Fibroblast of the conjunctiva (primary cell): ENCODE measurements at places on chromosomes 7 and 10.

GRCh38 chr7:48299580-48300169 lies 128.4 kb downstream of the ABCA13 start:
- peak; percentile 26 for DNase-seq

- DNase-seq = no peak
Observed at GRCh38 chr10:26095781-26096180, 120.8 kb upstream of the GAD2 start.

DNA sequence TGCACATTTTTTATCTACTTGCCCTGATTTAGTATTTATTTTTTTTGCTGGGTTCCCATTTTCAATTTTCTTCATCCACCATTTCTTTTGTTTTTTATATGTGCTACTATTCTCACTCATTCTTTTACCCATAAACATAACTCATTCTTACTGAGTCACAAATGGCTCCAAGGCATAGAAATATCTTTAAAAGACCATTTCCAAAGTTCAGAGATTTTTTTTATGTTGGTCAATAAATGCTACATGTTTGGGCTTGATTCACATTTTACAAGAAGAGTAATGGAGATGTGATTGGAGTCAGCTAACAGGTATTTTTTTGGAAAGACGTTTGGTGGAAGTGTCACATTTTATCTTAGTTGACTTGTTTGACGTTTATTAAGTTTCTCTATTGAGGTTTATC lies 1303.2 kb upstream of the LRRTM3 start:
- no peak for DNase-seq

DNA sequence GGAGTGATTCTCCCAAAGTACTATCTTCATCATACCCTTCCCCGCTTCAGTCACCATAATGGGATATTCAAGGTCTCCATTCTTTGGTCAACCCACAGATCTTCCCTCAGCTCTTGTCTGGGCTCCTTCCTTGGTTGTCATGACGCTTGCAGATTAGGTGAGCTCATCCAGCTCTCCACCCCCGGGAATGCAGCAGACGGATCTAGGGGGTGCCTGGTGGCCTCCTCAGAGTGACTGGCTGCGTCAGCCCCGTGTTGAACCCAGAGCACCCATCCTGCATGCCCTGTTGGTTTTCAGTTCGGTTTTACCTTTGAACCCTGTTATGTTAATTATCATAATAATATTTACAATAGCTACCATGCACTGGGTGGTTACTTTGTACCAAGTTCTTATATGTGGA lies 6.4 kb downstream of the NEURL1 start:
- no peak for DNase-seq

DNA sequence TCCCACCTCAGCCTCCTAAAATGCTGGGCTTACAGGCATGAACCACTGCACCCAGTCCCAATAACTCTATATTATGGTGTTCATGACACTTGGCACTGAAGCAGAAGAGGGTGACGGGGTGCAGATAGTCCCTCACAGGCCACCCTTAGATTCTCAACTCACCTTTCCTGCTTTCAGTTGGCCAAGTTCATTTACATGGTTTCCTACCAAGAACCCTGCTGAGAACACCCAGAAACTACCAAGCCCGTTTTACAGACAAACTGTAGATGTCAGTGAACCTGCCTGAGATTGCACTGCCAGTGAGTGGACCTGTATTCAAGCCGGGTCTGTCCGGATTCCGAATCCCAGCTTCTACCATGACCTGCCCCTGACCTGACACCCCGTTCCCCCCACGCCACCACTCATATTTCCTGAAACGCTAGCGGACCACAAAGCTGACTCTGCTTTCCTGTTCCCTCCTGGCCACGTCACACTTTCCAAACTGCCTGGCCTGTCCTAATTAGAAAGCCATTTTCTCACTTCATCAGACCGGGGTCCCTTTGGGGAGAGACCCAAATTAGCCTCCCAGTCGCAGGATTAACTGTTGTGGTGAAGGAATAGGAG lies 17.3 kb downstream of the GRID2IP start:
- no peak for DNase-seq

DNA sequence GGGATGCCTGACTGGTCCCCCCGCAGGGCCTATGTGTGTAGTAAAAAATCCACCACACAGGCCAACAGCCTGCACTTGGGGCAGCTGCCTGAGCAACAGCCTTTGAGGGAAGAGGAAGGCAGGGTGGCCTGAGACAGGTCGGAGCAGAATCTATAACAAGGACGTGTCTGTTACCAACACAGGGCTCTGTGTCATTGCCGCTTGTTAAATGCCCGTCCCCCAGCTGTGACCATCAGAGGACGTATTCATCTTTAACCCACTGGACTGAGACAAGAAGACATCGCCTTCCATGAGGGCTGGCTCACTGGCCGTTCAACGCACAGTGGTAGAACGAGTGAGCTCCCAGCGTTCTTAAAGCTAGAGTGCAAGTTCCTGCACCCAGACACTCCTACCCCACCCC lies 7.8 kb downstream of the PDIA4 start:
- no peak for DNase-seq

GRCh38 chr7:55350281-55350680 lies 14.9 kb upstream of the LANCL2 start:
- no peak for DNase-seq

GRCh38 chr10:111266165-111266564 lies 189.3 kb downstream of the ADRA2A start:
- DNase-seq = no peak

DNA sequence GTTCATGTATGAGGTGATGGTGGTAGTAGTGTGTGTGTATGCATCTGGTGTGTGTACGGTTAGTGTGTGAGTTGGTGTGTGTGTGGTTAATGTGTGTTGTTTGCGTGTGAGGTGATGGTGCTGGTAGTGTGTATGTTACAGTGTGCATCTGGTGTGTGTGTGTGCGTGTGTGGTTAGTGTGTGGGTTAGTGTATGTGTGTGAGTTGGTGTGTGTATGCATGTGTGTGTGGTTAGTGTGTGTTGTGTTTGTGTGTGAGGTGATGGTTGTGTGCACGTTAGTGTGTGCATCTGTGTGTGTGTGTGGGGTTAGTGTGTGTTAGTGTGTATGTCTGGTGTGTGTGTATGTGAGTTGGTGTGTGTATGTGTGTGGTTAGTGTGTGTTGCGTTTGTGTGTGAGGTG lies 153.0 kb downstream of the ACTR3B start:
- DNase-seq = no peak

GRCh38 chr7:134702366-134703240 lies 56.0 kb downstream of the BPGM start:
- no peak for DNase-seq

DNA sequence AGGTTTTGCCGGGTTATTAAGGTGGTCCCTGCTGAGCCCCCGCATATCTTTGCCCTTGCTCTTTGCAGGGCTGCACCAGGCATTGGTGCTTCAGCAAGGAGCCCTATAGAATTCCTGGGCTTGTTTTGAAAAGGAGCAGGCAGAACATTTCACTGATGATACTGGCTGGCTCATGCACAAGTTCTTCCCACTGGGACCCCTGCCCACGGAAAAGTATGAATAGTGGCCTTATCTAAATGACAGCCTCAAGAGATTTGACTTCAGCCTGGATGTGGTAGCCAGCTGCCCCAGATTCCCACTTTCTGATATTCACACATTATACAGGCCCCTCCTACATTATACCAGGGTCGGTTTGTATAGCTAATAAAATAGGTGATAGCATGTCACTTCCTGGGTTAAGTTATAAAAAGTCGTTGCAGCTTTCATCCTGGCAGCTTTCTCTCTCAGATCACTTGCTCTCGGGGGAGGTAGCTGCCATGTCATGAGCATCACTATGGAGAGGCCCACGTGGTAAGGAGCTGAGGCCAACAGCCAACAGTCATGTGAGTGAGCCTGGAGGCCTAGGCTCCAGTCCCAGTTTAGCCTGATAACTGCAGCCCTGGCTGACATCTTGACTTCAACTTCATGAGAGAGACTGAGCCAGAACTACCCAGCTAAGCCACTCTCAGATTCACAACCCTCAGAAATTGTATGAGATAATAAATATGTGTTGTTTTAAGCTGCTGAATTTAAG lies 16.8 kb upstream of the CRTAC1 start:
- no peak for DNase-seq

DNA sequence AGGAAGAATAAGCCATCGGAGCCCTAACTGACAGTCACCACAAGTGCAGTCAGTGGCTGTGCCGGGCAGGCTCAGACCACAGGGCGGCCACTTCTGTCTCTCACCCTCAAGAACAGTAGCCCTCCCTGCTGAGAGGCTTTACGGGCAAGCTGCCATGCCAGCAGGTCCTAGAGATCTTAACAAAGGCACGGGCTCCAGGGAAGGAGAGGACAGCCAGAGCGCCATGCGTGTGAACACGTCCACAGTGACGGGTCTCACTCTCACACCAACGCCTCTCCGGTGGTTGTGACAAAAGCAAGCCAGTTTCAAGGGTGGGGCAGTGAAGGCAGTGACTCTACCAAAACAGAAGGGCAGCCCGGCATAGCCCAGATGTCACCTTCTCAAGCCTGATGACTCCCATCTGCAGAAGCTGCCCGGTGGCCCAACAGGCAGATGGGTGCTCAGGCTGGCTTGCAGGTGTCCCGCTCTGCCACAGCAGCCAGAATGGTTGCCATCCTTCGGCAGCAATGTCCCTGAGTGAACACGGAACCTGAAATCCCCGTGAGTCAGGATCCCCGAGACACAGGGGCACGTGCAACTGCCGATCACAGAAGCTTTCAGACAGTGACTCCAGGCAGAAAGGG lies 102.0 kb downstream of the FAM53B start:
- DNase-seq = no peak
